ENCODE measurements at places on chromosomes 1 and 21.
A peak's percentile ranks its signal among the peaks of the same experiment; 100 is the strongest.

DNA sequence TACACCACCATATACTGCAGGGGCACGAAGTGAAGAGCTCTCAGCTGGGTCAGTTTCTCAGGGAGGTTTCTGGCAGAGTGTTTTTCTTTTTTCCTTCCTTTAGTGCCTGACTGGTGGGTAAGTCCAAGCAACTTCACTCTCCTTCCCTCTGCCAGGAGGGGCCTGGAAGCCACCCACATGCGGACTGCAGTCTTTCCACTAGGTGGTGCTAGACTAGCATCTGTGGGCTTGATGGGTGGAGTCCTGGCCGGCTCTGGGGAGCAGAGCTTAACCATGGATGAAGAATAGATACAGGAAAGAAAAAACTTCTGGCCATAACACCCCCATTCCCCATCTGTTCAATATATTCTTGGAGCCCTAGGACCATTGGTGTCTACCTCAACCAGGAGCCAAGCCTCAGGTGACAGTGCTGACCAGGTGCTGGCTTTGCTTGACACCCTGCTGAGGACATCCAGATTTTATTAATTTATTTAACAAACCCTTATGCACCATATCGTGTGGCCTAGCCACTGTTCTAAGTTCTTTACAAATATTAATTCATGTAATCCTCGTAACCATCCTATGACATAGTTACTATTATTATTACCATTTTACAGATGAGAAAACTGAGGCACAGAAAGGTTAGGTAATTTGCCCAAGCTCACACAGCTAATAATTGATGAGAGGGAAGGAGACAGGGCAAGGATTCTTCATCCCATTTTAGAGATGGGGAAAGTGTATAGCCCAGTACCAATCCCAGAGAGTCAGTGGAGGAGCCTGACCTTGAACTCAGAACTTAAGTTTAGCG lies 126.7 kb upstream of the CSF3R start:
- DNase-seq, result peak; percentile 22

DNA sequence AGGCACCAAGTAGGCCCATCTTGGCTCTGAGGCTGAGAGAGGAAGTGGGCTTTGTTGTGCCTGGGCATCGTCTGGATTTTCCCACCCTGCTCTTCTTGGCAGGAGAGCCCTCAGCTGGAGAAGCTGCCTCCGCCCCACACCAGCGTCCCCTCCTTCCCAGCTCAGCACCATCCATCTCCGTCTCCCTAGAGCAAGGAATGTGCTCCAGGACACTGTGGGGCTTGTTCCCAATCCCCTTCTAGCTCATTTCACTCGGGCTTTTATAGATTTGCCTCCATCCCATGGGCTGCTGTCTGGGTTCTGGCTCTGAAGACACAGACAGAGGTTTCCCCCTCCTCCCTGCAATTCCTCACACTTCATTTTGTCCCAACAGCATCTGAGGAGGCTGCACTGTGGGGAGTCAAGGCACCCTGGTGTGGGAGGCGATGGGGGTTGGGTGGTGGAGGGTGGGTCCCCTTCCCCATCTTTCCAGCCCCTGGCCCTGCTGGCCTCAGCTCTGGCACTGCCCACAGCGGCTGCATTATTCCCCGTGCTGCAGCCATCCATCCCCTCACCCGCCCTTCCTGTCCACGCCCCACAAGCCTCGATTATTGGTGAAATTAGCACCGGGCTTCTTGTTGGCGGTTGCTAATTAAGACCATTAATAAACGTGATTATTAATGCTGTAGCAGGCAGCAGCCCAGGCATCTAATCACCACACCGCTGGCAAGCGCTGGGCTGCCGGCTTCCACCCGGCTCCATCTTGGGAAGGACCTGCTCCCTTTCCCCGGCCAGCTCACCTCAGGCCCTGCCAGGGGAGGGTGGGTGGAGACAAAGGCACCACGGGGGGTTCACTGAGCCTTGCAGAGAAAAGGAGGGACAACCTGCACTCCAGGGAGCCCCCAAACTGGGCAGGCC lies 21.7 kb downstream of the RHBG start:
- no peak for DNase-seq

GRCh38 chr1:52281518-52281917 lies 84.5 kb downstream of the CC2D1B start:
- no peak for DNase-seq

DNA sequence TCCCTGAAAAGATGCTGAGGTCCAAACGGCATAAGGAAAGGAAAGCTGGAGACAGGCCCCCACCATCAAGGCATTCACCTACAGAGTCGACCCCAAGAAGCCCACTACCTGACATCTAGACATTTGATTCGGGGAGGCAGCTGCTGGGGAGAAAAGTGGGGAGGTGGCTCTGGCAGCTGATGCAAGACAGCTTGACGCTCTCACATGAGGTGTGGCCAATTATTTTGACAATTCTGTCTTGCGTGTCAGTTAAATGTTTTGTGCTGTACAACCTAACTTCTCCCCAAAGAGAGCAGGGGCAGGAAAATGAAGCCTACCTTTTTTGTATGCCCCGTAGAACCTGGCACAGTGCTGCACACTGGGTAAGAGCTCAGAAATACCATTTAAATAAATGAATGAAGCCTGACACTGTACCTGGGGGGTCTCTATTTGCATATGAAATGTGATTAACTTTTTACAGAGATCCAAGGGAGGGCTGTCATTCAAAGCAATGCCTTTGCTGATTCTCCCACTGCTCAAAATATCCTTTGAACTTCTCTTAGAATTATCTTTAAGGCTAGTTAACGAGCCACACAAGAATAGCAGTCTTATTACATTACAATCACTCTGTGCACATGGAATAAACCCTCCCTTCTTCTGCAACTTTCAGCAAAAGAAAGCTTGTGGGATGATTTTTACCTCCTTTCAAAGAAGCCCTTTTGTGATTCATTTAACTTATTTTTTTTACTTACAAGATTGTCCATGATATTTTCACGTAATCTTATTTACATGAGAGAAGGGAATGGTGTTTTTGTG lies 163.2 kb downstream of the TNR start:
- no peak for DNase-seq

DNA sequence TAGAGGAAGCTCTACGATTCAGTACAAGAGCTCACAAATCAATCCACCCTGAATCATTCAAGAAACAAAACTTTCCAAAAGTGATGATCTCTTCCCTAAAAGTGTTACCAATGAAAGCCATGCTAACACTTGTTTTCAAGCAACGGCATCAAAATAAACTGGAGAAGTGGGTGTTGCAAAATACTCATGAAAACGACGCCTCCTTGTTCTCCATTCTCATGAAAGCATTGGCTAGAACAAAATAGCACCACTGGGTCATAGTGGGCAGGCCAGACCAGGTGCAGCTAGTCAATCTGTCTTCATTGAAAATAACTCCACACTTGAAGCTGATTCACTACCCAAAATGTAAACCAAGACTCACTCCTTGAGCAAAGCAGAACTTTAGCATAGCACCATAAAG lies 4.3 kb downstream of the TIAM1 start:
- no peak for DNase-seq

DNA sequence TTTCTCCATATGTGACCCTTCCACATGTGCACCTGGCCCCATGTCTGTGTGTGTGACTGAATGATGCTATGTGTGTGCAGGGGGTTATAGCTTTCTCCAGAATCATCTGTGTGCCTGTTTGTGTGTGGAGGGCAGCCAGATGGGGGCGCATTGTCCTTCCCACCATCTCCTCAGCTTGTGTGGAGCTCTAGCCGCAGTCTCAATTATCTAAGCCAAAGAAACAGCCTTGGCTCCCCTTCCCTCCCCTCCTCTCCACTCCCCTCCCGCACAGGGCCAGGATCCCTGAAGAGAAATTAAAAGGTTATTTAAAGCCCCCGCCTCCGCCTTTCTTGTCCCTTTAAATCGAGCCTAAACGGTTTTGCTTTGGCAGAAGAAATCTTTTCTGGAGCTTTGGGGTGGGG lies 1.8 kb upstream of the DMBX1 start:
- DNase-seq, result no peak

DNA sequence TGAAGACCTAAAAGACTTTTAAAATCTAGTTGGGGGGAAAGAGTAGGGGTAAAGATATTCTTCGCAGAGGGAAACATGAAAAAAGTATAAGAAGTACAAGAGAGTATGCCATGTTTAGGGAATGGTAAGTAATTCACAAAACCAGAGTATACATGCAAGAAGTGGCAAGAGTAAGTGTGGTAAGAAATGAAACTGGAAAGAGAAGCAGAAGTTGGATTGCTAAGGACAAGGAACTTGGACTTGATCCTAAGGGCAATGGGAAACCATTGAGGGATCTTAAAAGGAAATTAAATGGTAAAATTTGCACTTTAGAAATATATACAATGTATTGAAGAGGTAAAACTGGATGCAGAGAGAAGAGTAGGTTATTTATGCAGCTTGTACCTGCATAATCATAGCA lies 9.2 kb upstream of the ZNF644 start:
- no peak for DNase-seq

DNA sequence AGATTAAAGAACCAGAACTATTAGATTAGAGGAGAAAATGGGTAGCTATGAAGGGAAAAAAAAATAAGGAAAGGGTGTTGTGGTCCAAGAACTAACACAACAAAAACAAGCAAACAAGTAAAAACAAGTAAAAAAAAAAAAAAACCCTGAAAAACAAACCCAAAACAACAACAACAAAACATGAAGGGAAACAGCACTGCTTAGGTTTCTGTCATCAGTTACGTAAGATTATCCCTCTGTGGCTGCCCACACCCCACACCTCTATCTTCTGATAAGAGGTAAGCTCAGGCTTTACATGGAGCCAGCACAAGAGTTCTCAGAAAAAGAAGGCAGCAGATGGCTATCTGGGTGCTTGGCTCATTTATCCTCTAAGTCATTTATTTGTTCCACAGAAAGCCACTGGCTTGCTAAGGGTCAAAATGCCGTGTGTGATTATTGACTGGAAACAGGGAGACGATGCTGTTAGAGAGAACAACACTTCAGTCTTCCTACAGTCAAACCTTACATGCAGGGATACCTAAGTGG lies 57.5 kb downstream of the KIAA0319L start:
- no peak for DNase-seq

DNA sequence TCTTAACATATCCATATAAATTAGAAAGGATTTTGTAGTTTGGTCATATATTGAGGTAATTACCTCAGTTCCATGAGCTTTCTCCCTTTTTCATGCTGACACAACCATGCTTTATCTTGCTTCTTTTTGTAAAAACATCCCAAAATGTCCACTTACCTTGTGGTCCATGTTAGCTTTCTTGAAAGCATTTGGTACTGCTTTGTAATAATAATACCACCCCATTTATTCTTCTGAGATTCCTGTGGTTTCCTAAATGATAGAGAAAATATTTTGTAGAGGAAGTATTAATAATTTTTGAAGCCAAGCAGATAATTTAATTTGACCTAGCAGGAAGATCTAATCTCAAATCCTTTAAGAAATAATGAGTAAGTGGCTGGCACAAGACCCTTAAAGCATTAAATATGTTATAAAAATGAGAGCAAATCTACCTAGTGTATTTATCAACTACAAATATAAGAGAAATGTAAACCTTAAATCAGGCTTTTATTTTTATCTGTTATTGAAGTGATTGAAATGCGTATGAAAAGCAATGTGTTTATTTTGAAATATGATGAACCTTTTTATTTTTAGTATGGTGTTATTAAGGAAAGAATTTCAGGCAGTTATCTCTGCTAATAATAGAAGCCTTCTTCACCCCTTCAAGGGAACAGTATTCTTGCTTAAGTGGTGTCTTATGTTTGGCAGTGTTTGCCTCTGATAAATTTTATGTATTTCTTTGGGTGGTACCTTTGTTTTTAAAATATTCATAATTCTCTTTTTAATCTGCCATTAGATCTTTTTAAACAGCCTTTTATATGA lies 9.2 kb downstream of the PRKAA2 start:
- DNase-seq, result no peak

DNA sequence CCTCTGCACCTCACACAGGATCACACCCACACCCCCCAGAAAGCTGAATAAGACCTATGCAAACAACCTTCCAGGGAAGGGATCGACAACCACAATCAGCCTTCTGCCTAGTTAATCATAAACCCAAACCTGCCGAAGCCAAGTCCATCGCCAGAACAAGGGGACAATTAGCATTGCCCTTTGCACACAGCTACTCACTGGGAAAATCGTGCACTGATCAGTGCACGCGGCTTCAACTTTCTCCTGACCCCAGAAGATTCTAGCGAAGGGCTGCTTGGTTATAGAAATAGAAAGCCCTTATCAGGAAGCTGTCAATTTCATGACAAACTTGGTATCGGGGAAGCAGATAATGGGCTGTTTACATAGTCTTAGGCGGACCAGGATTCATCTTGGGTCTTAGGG lies 29.5 kb downstream of the RUNX1 start:
- peak; percentile 86 for DNase-seq

DNA sequence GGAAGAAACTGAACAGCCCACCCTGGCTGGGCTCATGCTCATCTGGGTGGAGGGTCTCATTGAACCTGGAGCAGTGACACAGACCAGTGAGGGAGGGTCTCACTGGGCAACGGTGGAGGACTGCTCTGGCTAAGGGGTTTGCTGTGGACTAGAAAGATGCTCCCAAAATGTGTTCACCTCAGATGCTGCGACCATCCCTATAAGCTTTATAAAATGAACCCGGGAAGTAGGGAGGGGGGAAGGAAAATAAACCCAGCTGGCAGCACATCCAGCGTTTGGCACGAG lies 34.5 kb upstream of the LBR start:
- DNase-seq, result no peak

DNA sequence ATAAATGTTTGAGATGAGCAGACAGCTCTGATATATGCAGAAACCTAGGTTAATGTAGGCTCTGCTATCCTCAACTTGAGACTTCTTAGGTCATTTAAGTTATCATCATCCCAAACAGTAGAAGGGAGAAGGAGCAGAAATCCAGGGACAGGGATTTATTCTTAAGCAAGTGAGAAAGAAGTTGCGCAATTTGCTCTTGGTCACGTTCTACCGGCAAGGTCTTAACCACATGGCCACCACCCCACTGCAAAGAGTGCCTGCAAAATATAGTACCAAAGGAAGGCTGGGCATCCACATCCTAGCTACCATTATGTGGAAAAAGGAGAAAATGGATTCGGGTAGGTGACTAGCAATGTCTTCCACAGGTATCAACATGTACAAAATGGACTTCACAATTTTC lies 25.2 kb downstream of the CRNN start:
- no peak for DNase-seq

- no peak for DNase-seq
These were observed 132.5 kb upstream of the LYPLAL1 start for GRCh38 chr1:219041141-219041540.
